ENCODE measurements at places on chromosomes 1 and 21.

DNA sequence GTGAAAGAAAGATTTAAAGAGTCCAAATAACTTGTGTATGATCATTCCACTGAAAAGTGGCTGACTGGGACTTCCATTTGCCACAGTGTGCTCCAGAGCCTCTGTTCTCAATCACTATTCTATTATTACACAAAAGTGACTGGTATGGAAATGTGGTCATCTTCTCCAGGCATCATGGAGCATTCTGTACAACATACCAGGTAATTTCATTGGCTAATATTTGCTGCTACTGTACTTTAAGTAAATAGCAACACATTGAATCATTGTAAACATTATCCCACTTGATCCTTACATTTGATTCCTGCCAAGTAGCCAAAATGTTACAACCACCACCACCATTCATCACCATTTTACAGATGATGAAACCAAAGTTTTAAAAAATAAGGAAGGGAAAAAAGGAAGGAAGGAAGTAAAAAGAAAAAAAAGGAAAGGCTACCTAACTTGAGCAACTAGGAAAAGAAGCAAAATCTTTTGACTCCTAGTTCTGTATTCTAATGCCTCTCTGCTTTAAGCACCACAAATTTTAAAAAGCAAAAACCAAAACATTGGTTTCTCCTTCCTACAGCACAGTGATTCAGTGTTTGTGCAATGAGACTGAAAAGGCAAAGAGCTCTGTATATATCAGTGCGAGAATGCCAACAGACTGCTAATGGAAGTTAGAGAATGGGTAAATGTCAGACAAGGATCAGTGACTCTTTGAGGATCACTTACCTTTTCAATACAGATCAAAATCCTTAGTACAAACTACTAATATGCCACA, 361.4 kb upstream of the PTBP2 start:
- DNase-seq = no peak

GRCh38 chr1:166377896-166378295, 211.1 kb upstream of the FAM78B start:
- DNase-seq = no peak

DNA sequence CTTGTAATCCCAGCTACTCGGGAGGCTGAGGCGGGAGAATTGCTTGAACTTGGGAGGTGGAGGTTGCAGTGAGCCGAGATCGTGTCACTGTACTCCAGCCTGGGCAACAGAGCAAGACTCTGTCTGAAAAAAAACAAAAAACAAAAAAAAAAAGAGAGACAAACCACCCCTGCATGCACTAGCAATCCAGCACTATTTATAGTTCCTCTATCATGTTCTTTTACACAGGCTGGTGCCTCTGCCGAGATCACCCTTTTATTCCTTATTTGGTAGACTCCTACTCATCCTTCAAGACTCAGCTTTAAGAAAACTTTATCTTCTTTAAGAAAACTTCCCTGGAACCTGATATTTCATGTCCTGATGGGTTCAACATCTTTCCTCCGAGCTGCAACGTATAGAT, 10.8 kb downstream of the FMO5 start:
- no peak for DNase-seq

GRCh38 chr1:53372501-53372951, 44.7 kb upstream of the LRP8 start:
- no peak for DNase-seq

DNA sequence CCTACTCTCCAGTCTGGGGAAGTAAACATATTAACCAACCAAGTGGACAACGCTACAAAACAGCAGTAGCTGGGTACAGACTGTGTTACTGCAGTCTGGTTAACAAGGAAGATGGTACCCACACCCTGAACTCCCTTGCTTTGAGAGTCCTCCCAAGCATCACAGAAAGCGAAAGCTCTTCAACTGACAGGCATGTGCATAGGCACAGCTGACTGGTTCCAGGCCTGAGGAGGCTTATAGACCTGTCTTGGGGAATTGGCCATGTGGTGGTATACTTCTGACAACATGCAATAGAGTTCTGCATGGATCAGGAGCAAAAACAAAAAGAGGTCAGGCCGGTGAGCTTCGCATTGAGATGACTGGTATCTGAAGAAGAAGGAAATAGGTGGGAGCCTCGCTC, 17.4 kb downstream of the LMX1A start:
- DNase-seq = no peak

GRCh38 chr21:40687625-40688024, 159.3 kb downstream of the DSCAM start:
- DNase-seq = no peak

DNA sequence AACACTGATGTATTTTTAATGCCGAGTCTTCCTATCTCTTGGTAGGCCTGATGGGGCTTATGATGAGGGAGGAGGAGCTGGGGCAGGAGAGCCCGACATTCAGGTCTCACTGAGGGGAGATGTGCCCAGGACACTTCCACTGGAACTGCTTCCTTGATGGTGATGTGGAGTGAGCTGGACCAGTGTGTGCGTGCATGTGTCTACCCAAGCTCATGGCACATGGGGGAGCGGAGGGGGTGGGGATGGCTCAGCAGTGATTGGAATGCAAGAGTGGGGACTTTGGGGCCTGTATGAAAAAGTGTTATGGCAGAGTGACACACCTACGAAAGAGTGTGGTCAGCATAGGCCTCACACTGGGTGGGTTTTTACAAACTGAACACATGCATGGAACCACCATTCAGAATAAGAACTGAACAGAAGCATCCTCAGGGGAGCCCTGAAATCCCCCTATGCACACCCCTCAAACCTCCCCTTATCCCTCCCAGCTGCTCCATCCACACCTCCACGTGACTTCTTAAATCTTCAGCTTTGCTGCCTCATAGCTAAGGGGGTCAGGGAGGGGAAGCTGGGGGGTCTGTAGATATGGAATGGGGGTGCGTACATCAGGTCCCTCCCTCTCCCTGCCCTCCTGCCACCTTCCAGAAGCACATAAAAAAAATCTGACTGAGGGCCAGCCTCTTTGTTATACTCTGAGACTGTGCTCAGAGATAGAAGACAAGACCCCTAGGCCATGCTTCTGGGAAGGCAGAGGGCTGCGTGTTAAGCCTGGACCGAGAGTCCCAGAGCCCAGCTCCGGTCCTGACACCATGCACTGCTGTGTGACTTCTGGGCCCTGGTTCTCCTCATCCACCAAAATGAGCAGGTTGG, 11.6 kb downstream of the IL6R start:
- no peak for DNase-seq

DNA sequence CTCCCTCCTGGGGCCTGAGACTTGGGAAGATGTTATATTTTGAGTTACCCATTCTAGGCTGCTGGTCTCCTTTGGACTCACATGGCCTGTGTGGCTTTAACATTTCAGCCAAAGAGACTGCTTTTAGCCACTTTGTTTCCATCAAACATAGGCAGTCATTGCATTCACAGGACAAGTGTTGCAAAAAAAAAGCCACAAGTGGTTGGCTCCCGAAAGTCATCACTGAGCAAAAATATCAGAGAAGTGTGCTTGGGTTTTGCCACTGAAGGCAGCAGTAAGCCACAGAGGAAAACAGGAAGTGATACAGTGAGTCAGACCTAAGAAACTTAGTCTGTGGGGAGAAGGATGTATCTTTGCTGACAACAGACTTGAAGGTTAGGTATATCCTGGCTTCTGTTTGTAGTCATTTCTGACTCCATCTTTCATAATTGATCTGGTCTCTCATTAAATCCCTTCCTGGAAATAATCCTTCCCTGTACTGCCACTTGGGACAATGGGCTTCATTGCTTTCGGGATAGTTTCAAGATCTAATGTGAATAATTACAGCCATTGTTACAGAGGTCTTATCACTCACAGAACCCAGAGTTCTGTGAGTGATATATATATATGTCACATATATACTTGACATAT, 80.9 kb downstream of the COLGALT2 start:
- DNase-seq = no peak

DNA sequence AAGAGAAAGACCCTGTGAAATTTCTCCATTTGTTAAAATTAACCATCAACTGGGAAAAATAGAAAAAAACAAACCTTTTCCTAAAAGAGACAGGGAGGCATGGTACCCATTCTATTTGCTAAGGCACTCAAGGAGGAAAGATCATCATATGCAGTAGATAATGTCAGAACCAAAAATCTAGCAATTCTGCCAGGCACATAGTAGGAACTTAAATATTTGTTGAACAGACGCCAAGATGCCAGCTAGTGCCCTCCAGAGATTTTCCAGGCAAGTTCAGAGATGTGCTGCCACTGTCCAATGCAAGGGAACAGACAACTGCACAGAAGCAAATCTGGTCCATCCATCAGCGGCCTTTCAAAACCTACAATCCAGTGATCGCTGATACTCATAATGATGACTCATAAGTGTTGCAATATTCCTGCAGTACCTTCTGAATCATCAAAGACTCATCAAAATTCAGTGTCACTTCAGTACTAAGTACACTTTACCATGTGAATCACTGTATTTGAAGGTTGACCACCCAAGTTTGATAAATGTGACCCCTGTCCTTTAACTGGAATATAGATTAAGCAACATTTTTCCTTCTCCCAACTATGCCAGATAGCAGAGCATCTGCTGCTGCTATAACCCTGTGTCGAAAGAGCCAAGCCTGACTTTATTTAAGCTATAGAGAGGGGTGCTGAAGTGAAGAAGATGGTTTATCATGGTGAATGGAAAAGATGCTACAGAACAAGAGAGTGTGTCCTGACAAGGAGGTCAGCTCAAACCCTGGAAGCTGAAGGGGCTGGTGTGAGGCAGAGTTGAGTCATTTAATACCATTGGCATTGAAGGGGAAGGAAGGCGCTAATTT, 99.1 kb downstream of the MT1HL1 start:
- DNase-seq = no peak

DNA sequence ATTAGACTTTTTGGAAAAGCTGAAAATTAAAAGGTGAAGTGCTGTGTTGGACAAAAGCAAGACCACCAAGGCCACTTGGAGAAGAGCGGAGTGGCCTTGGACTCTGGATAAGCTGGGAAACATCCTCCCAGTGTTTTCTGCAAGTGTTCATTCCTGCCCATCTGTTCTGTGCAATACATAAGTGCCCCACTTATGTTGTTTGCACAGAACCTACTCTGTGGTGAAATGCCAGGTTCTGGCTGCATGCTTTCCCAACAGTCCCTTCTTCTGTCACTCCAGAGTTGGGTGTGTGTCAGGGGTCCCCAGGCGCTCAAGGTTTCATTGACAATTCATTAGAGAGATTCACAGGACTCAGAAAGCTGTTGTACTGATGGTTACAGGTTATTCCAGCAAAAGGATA, 30.3 kb downstream of the NHLH2 start:
- no peak for DNase-seq

- DNase-seq = no peak
Observed at GRCh38 chr1:159970932-159971342, 16.9 kb upstream of the SLAMF9 start.

GRCh38 chr1:14220324-14220723, 378.2 kb upstream of the KAZN start:
- DNase-seq = no peak

- DNase-seq = no peak
Observed at GRCh38 chr1:24673341-24673740, 30.2 kb downstream of the SRRM1 start.

DNA sequence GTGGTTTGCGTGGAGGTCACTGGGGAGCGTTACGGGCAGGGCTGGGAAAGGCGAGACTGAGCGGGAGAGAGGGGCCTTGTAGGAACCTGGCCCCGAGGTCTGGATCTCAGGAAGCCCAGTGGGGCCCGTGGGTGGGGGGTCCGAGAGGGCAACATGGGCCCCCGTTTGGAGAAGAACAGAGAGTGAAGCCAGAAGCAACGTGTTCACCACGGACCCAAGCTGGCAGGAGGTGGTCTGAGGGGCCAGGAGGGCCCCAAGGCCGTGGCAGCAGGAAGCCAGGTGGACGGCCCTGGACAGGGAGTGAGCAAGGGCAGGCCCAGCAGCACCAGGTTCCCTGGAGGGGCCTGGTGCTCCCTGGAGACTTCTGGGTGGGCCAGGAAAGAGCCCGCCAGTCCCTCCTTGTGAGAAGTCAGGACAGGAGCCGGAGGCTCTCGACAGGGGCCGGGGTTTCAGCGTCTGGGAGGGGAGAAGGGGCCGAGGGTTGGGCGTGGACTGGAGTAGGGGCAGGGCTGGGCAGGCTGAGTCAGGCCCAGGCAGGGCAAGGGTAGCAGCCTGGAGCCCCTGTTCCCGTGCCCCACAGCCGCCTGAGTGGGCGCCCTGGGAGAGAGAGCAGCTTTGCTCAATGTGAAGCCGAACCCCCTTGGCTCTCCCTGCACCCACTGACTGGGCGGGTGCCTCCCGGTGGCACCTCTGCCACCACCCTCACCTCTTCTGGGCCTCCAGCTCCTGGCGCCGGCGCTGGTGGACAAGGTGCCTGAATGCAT, 33.5 kb downstream of the CFAP74 start:
- no peak for DNase-seq

DNA sequence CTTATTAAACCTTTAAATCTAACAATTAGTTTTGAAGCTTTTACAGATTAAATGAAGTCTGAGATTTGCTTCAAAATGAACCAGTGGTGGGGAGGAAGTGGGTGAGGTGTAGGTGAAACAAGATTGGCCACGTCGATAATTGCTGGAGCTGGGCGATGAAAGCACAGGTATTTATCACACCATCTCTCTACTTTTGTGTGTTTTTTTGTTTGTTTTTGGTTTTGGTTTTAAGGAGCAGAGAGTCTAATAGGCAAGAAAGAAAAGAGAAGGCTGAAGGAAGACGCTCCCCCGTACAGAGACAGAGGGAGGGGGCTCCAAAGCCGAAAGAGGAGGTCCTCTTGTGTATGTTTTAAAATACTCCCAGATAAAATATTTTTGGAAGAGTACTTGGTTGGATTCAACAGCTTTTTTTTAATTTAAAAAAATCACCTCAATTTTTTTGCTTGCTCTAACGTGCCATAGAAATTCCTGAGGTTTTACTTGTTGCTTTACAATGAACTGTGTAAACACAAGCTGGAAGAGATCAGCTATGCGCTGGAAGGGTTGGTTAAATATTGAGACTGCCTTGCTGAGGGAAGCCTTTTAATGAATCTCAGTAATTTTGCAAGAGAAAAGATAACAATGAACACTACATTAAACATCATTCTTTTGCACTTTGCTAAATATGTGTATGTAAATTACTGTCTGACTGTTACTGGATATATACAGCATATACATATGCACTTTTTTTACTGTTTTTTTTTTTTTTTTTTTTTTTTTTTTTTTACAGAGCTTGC, 6.7 kb upstream of the LGALS8 start:
- no peak for DNase-seq

GRCh38 chr1:55555956-55556725, 341.0 kb upstream of the USP24 start:
- DNase-seq = no peak

- DNase-seq = no peak
Observed at GRCh38 chr1:66761221-66761620, 9.0 kb downstream of the DYNLT5 start.
